ENCODE measurements at places on chromosomes 5 and 9.
A peak's percentile ranks its signal among the peaks of the same experiment; 100 is the strongest.

- DNase-seq = no peak
These were observed 123.5 kb upstream of the SLCO6A1 start for GRCh38 chr5:102622262-102622661.

- peak; percentile 77 for DNase-seq
These were observed 9.9 kb upstream of the PRR16 start for GRCh38 chr5:120454094-120454798.

GRCh38 chr5:109354761-109355160 is 55.0 kb downstream of the PJA2 start:
- DNase-seq = no peak

DNA sequence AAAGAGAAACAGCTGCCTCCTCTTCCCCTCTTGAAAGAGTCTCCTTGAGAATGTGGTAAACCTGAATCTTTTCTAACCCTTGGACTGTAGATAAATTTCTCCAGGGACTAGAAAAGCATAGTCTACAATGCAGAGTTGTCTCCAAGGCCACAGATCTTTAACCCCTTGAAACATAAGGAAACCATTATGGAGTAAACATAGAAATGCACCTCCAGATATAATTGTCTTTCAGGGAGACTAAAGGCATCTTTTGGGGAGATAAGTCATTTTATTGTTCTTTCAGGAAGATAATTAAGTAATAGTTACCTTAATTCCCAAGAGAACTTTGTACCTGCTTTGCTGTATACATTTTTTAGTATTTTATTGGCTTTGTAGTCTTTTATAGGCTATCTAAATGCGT is 373.6 kb upstream of the GRIA1 start:
- no peak for DNase-seq

- DNase-seq = peak; percentile 5
These were observed 500.9 kb downstream of the DIRAS2 start for GRCh38 chr9:90141723-90142122.

- peak; percentile 6 for DNase-seq
These were observed 199.5 kb upstream of the PUM3 start for GRCh38 chr9:3043369-3043768.

DNA sequence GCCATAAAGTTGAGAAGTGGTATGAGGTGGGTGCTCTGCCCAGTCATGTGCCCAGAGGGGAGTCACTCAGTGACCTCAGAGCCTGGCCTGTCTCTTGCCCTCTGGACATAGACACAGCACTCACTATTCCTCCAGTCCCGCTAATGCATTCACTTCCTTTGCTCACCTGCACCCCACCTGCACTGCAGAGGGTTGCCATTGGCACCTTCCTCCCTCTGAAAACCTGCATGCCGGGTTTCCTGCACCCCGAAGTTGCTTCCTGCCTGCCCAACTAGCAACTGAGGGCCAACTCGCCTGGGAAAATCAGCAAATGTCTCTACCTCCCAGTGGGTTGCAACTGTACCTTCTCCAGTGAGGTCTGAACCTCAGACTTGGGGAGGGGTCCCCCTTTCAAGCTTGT is 48.1 kb upstream of the SPTLC1 start:
- DNase-seq = no peak

DNA sequence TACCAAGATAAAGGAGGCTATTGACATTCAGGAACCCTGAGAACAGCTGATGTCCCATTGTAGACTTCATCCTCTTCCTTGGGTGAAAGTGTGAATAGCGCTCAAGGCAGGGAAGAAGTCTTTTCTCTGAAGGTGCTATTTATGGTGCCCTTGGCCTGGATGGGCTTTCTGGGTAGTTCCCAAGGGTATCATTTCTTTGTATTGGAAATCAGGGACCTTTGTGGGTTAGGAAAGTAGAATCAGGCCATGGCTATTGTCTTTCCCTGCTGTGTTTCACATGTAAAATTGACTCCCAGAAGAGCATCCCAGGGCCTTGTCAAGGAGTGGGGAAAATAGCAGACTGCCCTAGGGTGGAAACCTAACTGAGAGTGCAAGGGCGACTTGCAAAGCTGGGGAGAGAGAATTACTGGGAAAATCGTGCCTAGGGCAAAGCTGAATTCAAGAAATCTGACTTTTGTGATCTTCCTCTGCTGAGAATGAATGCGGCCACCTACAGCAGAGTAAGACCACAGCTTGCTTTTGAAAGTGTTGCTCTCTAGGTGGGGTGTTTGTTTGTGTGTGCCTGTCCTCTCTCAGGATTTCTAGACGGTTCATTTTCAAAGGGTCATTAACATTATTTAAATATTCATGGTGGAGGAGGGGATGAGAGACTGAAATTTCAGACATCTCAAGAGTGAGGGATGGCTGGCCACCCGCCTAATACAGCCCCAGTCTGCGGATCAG is 160.6 kb downstream of the C9orf152 start:
- DNase-seq = no peak

GRCh38 chr5:55994495-55994997 is at the start of gene IL6ST:
TSS of gene IL6ST (minus strand) at chr5:55994963. CDS start at chr5:55976278, 18,685 bp downstream.
- peak; percentile 30 for DNase-seq

DNA sequence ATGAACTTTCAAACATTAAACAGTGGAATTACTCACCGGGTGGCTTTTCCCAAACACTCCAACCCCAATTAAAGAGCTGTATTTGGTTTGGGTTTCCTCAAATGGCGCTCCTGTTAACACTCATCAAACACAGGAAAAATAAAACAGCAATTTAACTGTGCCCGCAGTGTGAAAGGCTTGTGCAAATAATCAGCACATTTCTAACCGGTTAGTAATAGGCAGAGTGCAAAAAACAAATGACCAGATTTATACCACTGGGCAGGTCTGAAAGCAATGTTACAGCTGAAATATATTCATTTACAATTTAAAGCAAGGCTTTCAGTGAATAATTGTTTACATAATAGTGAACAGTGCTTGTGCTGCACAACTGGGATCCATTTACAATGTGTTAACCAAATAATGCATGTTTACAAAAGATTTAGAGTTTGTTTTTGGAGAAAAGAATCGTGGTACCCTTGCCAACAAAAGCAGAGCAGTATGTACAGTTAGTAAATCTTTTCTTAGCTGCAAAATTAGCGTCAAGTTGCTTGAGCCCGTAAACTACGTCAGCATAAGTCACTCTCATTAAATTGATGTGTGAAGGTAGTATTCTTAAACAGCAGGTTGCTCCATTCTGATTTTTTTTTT is 662.9 kb upstream of the ZNF608 start:
- DNase-seq = peak; percentile 78

- DNase-seq = no peak
These were observed 291.1 kb downstream of the MLLT3 start for GRCh38 chr9:20331095-20331685.

- no peak for DNase-seq
These were observed 115.4 kb downstream of the KIF4B start for GRCh38 chr5:155128786-155129512.

DNA sequence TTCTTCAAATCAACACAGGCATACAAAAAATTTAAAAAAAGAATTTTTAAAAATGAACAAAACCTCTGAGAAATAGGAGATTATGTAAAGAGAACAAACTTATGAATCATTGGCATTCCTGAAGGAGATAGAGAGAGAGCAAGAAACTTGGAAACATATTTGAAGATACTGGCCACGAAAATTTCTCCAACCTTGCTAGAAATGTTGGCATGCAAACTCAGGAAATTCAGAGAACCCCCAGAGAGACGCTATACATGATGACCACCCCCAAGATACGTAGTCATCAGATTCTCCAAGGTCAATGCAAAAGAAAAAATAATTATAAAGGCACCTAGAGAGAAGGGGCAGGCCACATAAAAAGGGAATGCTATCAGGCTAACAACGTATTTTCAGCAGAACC is 472.5 kb downstream of the MTRR start:
- DNase-seq = no peak

GRCh38 chr9:80090317-80090716 is 518.6 kb downstream of the TLE4 start:
- DNase-seq = no peak

DNA sequence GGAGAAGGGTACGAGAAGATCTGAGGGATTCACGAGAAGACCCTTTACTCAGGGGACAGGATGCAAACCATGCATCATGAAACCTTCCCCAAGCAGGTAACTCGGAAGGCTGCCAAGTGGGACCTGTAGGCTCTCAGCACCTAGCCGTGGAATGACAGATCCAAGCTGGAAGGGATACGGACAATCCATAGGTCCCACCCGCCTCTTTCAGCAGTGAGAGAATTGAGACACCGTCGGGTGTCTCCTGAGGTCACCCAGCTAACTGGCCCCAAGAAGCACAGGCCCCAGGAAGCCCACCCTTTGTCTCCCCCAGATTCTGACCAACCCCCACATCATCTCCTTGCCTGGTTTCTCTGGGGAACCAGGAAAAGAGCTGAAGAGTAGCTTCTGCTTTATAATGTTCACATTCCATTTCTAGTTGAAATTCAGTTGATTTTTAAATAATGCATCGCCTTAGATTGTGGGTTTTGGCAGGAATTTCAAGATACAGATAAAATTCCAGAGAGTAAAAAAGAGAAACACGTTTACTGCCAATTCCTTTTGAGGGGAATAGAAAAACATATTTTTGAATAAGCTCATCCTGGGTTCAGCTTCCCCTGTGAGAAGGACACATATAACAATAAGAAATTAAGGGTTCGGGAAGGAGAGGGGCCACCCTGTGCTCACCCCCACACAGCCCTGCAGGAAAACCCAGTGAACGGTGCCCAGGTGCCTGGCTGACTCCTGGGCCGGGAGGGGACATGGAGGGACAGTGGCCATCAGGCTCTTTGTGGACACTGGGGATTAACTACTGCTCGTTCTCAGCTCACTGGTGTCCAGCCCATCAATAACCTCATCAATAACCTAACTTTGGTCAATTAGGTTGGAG is 51.1 kb downstream of the NSUN2 start:
- DNase-seq = no peak

GRCh38 chr5:9623661-9624060 is 6.5 kb downstream of the TAS2R1 start:
- no peak for DNase-seq

- DNase-seq = no peak
These were observed 453.9 kb downstream of the KDM4C start for GRCh38 chr9:7211657-7212056.

- no peak for DNase-seq
These were observed 1619.0 kb upstream of the WWC1 start for GRCh38 chr5:166672431-166672830.

GRCh38 chr5:9545992-9546851 is at the start of gene SEMA5A:
TSS of gene SEMA5A (minus strand) at chr5:9546075. CDS start at chr5:9379946, 166,129 bp downstream.
- DNase-seq = no peak

GRCh38 chr5:53714667-53715010 is 154.2 kb downstream of the NDUFS4 start:
- no peak for DNase-seq

All from fibroblast of skin of left biceps (primary cell).